ENCODE measurements at places on chromosomes 4 and X. TPM values are rescaled to one million over a fixed set of nuclear protein-coding genes. Genes with fewer than 3 reads are reported as not detected.

The FAM133A gene
- total RNA-seq, result not detected

The UGT2B15 gene
- total RNA-seq, result not detected

The RAB40AL gene
- not detected for total RNA-seq

The HHIP gene
- total RNA-seq, result not detected

The CYTL1 gene
- total RNA-seq, result 1.9 TPM

The GAGE13 gene
- not detected for total RNA-seq

The SLC49A3 gene
- 10.4 TPM for total RNA-seq

The RTL3 gene
- total RNA-seq, result not detected

The SLC9A7 gene
- 0.75 TPM for total RNA-seq

The FOXR2 gene
- total RNA-seq, result not detected

The FBXW7 gene
- total RNA-seq, result 172 TPM

The HPF1 gene
- total RNA-seq, result 12.9 TPM

The IBSP gene
- not detected for total RNA-seq

The ZFYVE28 gene
- 104 TPM for total RNA-seq

The SSX7 gene
- not detected for total RNA-seq

The ZNF141 gene
- total RNA-seq, result 20.1 TPM

The MMRN1 gene
- total RNA-seq, result 1.2 TPM

The PRR32 gene
- total RNA-seq, result not detected

The KLB gene
- 0.07 TPM for total RNA-seq

The ZMAT1 gene
- total RNA-seq, result 14.9 TPM

The ATOH1 gene
- total RNA-seq, result not detected

The DIPK2B gene
- total RNA-seq, result not detected

The NPY2R gene
- total RNA-seq, result not detected

The PCDH7 gene
- total RNA-seq, result not detected

The GUCY1B1 gene
- total RNA-seq, result 4.0 TPM

The CT45A1 gene
- total RNA-seq, result not detected

The CSAG3 gene
- not detected for total RNA-seq

The BTK gene
- 9.0 TPM for total RNA-seq

The PAGE2 gene
- total RNA-seq, result not detected

The P2RY10 gene
- 21.5 TPM for total RNA-seq

The ANKRD50 gene
- total RNA-seq, result 0.90 TPM

The UBL4A gene
- 17.6 TPM for total RNA-seq

The NXF3 gene
- not detected for total RNA-seq

The CCSER1 gene
- 1.1 TPM for total RNA-seq

The OSTC gene
- 31.2 TPM for total RNA-seq

The BMX gene
- total RNA-seq, result 0.30 TPM

The FRG2 gene
- total RNA-seq, result not detected

The MAP9 gene
- 9.4 TPM for total RNA-seq

The TLR8 gene
- total RNA-seq, result 0.95 TPM

The CENPVL2 gene
- total RNA-seq, result not detected

The NAA10 gene
- total RNA-seq, result 82.3 TPM

The CMC4 gene
- 9.2 TPM for total RNA-seq

The PNMA6A gene
- total RNA-seq, result 0.28 TPM

The ITIH6 gene
- total RNA-seq, result not detected

The SLC25A6 gene
- total RNA-seq, result 178 TPM

The PDLIM3 gene
- not detected for total RNA-seq

The PRMT9 gene
- 13.4 TPM for total RNA-seq

The AVPR2 gene
- not detected for total RNA-seq

The NXT2 gene
- total RNA-seq, result 12.5 TPM

Measured in natural killer cell (primary cell).